Ovary (tissue), 10 donors: ENCODE measurements at places on chromosomes 12 and 14.

- no peak for DNase-seq
Measured at GRCh38 chr12:97160277-97160676, 253.2 kb downstream of the NEDD1 start.

GRCh38 chr12:62732861-62733427, 202.0 kb downstream of the PPM1H start:
- no peak for DNase-seq

- DNase-seq: no peak
Measured at GRCh38 chr12:22287776-22288621, 46.5 kb downstream of the ST8SIA1 start.

- peak; percentile 10 for DNase-seq
Measured at GRCh38 chr14:104221071-104221625, 82.8 kb downstream of the KIF26A start.

- no peak for DNase-seq
Measured at GRCh38 chr12:65998536-65999530, 131.7 kb downstream of the LLPH start.

- DNase-seq: no peak
Measured at GRCh38 chr14:33851366-33851765, 99.5 kb downstream of the EGLN3 start.

DNA sequence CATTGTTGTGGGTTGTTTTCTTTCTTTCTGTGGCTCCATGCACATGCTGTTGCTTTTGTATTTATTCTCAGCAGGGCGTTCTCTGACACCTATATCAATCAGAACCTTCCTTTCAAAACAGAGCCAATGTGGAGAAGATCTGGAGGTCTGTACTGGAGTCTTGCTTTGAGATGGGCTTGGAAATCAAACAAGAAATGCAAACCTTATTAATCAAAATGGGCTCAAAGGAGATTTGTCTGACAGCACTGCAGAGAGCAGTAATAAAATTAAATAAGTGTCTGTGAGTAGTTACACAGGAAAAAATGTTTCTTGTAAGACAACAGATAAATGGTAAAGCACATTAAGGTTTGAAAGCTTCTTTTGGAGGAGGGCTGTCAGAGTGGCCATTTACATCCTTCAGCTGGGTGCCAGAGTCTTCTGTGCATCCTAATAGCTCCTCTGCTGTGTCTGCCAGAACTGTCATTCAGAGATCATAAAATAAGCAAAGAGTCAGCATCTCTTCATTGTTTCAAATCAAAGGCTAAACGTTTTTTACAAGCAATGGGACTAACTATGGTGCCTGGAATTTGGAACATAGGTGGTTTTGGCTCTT, 414.3 kb downstream of the NAV3 start:
- no peak for DNase-seq

GRCh38 chr14:53027041-53027440, 76.2 kb upstream of the FERMT2 start:
- no peak for DNase-seq

DNA sequence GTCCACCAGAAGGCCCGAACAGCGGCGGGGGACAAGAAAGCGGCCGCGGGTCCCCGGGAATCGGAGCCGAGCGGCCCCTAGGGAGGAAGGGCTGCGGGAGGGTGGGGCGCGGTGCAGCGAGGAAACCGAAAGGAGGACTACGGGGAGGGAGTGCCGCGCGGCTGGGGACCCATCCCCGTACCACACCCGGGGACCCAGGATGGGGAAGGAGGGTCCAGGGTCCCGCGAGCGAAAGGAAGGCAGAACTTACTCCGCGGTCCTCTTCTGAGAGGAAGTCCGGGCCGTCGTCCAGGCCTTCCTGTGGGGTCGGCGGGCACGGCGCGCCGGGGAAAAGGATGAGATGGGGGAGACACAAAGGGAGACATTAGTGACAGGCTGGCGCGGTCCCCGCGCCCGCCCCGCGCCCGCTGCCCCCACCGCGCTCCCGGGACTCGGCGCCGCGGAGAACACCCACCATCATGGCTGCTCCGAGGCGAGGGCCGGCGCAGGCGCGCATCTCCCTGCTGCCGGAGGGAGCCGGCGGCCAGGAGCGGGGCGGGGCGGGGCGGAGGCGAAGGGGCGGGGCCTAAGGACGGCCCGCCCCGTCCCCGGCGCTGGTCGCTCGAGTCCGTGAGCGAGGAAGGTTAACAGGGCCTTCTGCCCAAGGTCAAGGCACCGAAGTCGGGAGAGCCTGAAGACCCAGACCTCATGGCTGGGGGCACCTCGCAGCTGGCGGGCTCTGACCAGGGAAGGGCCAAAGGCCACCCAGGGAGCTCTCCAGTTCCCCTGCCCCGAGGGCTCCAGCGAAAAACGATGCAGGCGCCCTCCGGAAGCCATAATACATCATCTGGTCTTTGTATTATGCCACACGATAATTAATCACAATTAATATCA, at the start of gene SNX6:
Gene SNX6, minus strand, starts transcription at position 492 of the 873 bp plus-strand sequence. Its CDS starts 32 bp downstream, at position 460.
- DNase-seq: peak; percentile 84

- DNase-seq: no peak
Measured at GRCh38 chr14:91138511-91139359, 24.9 kb downstream of the DGLUCY start.

GRCh38 chr14:85616386-85616885, 86.5 kb downstream of the FLRT2 start:
- no peak for DNase-seq

DNA sequence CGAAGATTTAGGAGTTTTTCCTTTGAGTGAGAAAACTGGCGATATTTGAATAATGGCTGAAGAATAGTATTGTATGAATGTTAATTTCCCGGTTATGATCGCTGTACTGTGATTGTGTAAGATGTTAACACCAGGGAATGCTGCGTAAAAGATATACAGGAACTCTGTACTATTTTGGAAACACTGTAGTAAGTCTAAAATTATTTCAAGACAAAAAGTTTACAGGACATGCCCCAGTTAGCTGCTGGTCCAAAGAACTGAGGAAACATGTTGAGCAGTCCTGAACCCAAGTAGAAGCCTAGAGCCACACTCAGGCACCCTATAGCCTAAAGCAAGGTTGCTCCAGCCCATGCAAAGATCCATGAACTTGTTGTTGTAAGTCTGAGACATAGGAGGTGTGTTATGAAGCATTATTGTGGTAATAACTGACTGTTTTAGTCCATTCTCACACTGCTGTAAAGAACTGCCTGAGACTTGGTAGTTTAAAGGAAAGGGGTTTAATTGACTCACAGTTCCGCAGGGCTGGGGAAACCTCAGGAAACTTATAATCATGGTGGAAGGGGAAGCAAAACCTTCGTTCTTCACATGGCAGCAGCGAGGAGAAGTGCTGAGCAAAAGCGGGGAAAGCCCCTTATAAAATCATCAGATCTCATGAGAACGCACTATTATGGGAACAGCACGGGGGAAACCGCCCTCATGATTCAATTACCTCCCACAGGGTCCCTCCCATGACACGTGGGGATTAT, 99.8 kb upstream of the RESF1 start:
- no peak for DNase-seq

DNA sequence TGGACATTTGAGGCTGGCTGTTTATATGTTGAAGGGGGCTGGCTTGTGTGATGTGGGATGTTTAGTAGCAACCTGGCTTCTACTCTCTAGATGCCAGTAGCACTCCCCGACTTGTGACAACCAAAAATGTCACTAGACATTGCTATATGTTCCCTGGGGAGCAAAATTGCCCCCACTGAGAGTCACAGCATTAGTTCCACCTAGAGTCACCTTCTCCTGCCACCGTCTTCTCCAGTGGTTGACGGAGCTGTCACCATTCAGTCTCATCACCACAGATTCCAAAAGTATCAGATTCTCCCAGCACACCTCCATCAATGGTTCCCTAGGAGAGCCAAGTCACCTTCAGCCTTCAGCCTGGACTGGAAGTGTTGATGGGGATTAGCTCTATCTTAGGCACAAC, 7.8 kb upstream of the KRT76 start:
- no peak for DNase-seq

- no peak for DNase-seq
Measured at GRCh38 chr14:53741479-53742232, 215.0 kb downstream of the BMP4 start.

GRCh38 chr14:84456946-84457345, 1073.0 kb upstream of the FLRT2 start:
- no peak for DNase-seq

- DNase-seq: no peak
Measured at GRCh38 chr12:74770552-74770951, 232.9 kb downstream of the ATXN7L3B start.

DNA sequence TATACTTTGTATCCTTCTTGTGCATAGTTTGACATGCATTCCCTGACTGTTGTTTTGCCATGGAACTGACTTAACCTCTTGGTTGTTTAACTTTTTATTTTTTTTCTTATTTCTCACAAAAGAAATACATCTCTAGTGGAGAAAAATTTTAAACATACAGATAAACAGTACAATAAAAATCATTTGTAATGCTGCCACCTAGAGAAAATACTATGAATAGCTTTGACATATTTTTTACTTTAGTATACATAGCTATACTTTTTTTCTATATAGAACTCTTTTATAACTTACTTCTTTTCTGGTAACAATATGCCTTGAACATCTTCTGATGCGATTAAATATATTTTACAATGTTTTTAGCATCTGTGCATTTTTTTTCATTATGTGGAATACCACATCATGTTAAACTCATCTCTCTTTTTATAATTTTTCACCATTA, 184.5 kb downstream of the AKAP6 start:
- DNase-seq: no peak

DNA sequence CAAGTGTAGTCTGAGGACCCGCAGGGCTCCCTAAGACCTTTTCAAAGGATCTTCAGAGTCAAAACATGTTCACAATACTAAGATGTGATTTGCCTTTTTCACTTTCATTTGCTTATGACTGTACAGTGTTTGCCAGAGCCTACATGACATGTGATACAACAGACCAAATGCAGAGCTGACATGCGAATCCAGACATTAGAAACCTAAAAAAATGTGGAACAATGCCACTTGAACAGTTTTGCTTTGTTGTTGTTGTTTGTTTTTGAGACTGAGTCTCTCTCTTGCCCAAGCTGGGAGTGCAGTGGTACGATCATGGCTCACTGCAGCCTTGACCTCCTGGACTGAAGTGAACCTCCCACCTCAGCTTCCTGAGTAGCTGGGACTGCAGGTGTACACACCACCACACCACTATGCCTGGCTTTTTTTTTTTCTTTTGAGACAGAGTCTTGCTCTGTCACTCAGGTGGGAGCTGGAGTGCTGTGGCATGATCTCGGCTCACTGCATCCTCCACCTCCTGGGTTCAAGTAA, 5.3 kb upstream of the RAB35 start:
- no peak for DNase-seq

- no peak for DNase-seq
Measured at GRCh38 chr14:63788011-63788933, 60.4 kb upstream of the SGPP1 start.

DNA sequence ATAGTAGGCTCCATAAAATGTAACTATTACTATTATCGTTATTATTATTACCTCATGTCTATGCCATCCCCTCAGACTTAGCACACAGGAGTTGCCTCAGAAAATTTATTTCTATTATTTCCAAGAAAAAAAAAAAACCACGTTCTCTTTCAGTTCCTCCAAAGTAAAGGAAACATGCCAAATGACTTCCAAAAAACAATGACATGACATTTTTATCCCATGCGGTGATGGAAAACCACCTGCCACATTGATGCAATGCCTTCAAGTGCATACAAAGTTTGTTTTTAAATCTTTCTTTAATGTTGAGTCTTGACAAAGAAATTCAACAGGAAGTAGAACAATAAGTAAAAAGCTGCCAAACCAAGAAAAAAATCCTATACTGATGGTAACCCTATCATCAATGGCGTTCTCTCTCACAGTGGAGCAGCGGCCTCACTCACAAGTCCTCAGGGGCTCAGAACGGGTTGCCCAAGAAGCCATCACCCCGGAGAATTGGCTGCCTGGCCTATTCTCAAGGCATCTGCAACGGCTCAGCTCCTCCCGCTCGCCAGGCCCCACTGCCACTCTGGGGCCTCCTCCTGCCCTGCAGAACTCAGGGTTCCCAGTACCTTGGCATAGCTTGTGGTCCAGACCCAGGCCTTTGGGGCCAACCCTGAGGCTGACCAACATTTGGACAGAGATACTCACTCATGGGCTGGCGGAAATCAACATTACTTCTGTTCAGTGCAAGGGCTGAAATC, 51.9 kb downstream of the SERPINA3 start:
- DNase-seq: no peak

DNA sequence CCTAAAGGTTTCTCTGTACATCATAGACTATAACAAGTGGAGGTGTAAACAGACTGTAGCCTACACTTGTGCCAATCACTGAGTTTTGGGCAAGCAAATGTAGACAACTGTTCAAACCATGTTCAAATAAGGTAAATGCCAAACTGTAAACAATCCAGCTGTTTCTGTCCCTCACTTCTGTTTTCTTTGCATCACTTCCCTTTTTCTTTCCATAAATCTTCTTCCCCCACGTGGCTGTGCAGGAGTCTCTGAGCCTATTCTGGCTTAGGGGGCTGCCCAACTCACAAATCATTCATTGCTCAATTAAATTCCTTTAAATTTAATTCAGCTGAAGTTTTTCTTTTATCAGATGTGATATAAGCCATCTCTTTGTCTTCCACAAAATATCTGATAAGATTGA, 65.1 kb upstream of the CPM start:
- no peak for DNase-seq

DNA sequence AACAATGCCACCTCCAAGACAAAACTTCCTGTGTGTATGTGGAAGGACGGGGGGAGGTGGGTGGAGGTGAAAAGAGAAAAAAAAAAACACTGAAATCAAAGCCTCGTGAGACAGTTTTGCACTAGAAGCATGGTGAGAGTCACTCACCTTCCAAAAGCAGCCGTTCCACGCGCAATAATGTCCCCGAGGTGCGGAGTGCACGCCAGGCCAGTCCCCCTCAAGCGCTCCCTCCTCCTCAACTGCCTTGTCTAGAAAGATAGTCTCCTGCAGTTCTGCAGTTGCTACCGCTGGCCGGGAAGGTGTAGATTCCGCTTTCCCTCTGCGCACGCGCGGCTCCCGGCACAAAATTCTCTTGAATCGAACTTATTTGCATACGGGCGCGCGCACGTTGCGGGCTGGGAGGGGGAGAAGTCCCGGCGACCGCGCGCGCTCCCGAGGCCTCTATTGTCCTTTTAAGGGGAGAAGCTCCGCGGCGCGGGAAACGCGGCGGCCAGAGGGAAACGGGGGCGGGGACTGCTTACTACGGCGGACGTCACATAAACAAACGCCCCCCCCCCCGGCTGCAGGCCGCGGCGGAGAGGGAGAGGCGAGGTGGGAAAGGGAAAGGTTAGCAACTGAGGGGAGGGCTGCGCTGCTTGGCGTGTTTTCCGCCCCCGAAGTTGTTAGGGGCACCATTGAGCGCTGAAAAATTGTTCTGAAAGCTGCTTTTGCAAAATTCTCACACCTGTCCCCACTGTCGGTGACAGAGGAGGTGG, at the start of gene SINHCAF:
Gene SINHCAF, minus strand, starts transcription at position 274 of the 755 bp plus-strand sequence. CDS start 27,946 bp downstream, outside the sequence.
- DNase-seq: peak; percentile 100

GRCh38 chr12:1608713-1609119, 14.3 kb upstream of the FBXL14 start:
- DNase-seq: no peak

- no peak for DNase-seq
Measured at GRCh38 chr12:76422154-76422542, 73.9 kb upstream of the BBS10 start.

DNA sequence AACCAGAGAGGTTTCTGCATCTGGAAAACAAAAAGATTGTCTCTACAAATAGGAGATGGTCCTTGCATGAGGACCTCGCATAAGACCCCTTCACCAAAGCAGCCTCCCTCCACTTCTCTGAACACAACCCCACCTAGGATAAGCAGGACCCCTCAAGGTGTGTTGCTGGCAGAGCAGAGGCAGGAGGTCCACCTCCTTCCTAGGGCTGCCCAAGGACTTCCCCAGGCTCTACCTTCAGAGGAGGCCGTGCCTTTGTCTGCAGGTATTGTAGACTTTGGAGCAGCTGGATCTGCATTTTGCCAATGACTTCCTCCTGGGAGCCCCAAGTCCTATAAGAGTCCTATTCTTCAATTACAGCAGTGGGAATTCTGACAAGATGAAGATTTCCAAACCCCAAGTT, 67.3 kb upstream of the TSPAN11 start:
- no peak for DNase-seq
